Liver (tissue), 10 donors: ENCODE measurements at places on chromosomes 4 and X. TPM values are rescaled to one million over a fixed set of nuclear protein-coding genes. Genes with fewer than 3 reads are reported as not detected.
A peak's percentile ranks its signal among the peaks of the same experiment; 100 is the strongest.

DNA sequence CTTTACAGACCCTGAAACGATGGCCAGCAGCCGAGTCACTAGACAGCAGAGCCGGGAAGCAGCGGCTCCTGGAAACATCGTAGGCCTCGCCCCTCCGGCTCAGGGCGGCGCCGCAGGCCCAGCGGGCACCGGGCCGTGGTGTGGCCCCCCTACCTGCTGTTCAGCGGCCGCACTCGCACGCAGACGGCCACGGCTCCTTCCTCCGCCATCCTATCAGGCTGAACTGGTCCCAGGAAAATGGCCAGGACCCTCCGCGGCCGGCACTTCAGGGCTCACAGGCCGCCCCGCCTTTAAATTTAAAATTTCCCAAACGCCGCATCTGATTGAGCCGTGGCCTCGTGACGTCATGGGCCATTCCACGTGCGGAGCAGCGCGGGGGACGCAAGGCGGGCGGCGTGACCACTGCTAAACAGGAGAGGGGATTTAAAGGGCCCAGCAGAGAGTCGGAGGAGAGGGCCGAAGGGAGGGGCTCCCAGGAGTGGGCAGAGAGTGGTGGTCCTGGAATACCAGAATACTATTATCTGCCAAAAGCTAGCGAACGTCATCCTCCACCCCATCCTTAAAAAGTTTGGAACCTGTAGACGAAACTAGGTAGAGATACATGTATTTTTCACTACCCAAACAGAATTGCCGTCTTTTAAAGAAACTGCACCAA is at the start of gene CENPE:
TSS of gene CENPE (minus strand) at position 233 of the 655 bp plus-strand sequence. CDS start at position 209, 24 bp downstream.
- DNase-seq, result peak; percentile 93

- no peak for DNase-seq
Measured at GRCh38 chrX:105608745-105609144, 213.6 kb upstream of the NRK start.

Gene C4orf50
- not detected for total RNA-seq

DNA sequence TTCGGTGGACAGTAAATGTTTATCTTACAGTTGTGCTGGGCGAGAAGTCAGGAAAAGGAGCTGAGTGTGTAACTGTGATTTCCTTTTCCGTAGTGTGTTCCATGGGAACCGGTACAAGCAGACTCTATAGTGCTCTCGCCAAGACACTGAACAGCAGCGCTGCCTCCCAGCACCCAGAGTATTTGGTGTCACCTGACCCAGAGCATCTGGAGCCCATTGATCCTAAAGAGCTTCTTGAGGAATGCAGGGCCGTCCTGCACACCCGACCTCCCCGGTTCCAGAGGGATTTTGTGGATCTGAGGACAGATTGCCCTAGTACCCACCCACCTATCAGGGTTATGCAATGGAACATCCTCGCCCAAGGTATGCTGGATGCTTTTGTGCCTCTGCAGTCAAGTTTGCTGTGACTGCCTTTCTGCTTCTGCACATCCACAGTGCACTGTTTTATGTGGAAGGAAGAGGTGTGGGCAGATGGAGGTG is 27.4 kb downstream of the NOCT start:
- no peak for DNase-seq

DNA sequence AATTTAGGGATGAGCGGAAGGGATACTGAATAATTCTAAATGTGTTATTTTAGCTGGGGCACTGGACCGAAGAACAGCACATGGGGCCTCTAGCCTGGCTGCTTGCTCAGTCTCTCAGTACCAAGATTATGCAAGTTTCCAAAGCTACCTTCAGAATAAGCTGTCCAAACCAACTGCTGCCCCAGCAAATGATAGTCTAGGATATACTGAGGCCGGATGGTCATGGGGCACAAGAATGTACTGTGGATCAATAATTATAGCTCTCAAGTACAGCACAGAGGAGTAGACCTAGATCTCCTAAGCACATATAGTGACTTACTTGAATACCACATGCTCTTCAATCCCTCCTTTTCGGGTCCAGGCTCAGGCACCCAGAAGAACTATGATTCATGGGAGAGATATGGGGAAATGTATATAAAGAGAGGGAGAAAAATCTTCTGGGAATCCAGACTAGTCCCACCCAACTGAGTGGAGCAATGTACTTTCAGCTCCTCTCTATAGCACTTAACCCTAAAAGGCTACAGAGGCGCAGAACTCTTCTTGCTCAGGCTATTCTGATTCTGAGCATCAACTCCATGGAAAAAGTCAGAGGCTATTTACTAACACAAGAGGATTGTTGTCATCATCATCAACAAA is 160.3 kb upstream of the GPC4 start:
- DNase-seq, result no peak

GRCh38 chr4:113094802-113095201 is 45.3 kb downstream of the ANK2 start:
- no peak for DNase-seq

Gene POU3F4
- not detected for total RNA-seq

Gene MUC7
- total RNA-seq, result not detected

Gene N4BP2
- total RNA-seq, result 17.0 TPM

- DNase-seq, result no peak
Measured at GRCh38 chr4:20253735-20254409, 2.2 kb downstream of the SLIT2 start.

GRCh38 chrX:151830911-151831310 is 81.8 kb upstream of the MAGEA4 start:
- no peak for DNase-seq

Gene UGT2B11
- total RNA-seq, result 1.0 TPM

DNA sequence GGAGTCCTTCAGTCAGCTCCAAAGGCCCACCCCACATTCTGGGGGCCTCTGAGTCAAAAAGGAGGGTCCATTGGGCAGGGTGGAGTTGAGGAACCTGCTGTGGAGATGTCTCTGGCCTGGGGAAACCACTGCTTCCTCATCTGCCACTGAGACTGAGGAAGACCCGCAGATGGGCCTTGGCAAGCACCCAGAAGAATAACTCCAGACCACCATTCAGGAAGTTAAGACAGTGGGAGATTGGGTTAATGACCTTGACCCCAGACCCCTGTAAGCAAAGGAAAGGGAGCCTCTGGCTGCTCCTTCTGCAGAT is 8.1 kb upstream of the HSD17B10 start:
- no peak for DNase-seq

Gene NPY1R
- 2.4 TPM for total RNA-seq

GRCh38 chrX:30941898-30942297 is 52.8 kb upstream of the TAB3 start:
- no peak for DNase-seq

DNA sequence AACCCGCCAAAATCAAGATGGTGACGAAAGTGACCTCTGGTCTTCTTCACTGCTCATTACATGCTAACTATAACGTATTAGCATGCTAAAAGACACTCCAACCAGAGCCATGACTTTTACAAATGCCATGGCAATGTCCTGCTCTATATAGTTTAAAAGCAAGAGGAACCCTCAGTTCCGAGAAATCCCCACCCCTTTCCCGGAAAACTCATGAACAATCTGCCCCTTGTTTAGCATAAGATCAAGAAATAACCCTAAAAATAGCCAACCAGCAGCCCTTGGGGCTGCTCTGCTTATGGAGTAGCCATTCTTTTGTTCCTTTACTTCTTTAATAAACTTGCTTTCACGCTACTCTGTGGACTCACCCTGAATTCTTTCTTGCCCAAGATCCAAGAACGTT is 463.5 kb upstream of the FAM241A start:
- DNase-seq, result no peak

Gene DDX53
- not detected for total RNA-seq

Gene TCEAL7
- 0.59 TPM for total RNA-seq
